ENCODE measurements at places on chromosomes 4 and X. TPM values are rescaled to one million over a fixed set of nuclear protein-coding genes. Genes with fewer than 3 reads are reported as not detected.

LPAR4 gene
- 22.7 TPM for polyA plus RNA-seq

DNA sequence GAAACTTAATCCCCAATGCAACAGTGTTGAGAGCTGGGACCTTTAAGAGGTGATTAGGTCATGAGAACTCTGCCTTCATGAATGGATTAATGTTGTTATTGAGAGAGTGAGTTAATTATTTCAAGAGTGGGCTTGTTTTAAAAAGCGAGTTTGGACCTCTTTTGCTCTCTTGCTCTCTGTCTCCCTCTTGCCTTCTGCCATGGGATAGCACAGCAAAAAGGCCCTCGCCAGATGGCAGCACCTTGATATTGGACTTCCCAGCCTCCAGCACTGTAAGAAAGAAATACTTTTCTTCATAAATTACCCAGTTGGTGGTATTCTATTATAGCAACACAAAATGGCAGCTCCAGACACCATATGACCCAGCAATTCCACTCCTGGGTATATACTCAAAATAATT, 7.0 kb upstream of the ATP6AP2 start:
- no peak for DNase-seq

- DNase-seq = no peak
Measured at GRCh38 chr4:165953181-165953580, 80.1 kb downstream of the TLL1 start.

DNA sequence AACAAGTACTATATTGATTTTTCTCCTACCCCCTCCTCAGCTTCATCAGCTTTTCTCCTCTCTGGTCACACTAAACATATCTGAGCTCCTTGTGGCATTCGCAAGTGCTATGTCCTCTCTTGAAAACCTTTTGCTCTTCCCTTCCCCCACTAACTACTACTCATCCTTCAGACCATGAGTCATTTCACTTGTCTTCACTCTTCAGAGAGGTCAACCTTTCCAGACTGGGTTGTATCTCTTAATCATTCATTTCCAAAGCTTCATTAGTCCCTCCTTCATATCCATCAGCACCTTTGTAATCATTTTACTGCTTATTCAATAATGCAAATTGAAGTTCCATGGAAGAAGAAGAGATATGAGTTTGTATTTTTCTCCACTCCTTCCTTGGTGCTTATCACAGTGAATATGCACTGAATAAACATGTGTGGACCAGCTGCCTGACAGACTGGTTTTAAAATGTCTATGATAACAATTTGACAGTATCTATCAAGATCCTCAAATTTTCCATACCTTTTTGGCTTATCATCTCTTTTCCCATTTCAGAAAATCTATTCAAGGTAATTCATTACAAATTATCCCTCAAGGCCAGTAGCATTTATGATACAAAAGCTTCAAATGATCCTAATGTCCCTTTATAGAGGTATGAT, 28.4 kb downstream of the DDX60L start:
- no peak for DNase-seq

- no peak for DNase-seq
Measured at GRCh38 chrX:151184705-151185104, 8.3 kb downstream of the GPR50 start.

GRCh38 chr4:154602404-154603020, 9.9 kb downstream of the FGG start:
- DNase-seq = no peak

GRCh38 chr4:6106156-6106555, 87.9 kb upstream of the C4orf50 start:
- DNase-seq = no peak

DNA sequence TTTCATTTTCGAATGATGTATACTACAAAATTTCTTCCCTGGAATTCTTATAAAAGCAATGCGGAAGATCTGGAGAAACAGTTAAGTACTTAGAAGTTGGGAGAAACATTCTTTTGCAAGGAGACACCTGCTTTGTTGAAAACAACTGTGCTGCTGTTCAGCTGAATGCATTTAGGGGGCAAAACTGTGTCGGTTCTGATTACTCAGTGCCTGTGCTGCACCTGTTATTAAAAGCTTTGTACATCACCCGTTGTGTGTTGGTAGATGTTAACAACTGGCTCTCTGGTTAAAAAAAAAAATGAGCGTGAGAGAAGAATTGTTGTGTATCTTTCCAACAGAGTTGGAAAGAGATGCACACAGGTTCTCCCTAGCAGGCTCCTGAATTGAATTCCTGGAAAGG, 184.1 kb upstream of the HHIP start:
- no peak for DNase-seq
